Muscle of back (tissue), 13 donors: ENCODE measurements at places on chromosomes 7 and 10.

DNA sequence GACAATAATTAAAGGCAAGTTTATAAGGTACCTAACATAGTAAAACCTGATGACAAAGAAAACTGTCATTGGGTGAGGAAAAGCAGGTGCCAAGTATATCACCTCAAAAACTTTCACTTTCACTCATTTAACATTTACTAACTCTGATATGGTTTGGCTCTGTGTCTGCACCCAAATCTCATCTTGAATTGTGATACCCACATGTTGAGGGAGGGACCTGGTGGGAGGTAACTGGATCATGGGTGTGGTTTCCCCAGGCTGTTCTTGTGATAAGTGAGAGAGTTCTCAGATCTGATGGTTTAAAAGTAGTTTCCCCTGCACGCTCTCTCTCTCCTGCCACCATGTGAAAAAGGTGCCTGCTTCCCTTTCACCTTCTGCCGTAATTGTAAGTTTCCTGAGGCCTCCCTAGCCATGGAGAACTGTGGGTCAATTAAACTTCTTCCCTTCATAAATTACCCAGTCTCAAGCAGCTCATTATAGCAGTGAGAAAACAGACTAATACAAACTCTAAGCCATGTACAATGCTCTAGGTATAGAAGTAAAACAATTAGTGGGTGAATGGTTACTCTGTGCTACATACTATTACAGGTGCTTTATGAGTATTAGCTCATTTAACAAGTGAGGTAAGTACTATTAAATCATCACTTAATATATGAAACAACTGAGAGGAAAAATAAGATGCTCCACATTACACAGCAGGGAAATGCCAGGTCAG, 199.0 kb downstream of the CHCHD3 start:
- DNase-seq, result no peak

- DNase-seq, result no peak
Observed at GRCh38 chr7:119397156-119397555, 875.8 kb upstream of the KCND2 start.

DNA sequence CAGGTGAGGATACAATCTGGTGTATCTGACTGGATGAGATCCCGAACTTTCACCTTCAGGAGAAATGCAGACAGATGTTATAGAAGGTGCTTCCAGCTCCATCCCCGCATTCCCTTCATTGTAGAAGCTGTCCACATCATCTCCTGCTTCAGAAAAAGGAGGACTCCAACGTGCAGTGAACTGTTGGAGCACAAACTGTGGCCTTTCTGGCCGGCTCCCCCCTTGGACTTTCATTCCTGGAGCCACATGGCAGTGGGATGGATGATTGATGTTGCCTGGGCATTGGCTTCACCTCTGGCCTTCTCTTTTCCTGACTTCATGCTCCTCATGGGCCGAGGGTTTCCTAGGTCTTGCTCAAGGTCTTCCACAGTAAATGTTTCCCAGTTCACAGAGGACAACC, 29.6 kb upstream of the ZNF273 start:
- no peak for DNase-seq

- no peak for DNase-seq
Observed at GRCh38 chr7:99944497-99945070, 15.2 kb upstream of the GJC3 start.

GRCh38 chr10:73862011-73862410, 12.3 kb downstream of the CAMK2G start:
- DNase-seq, result no peak

GRCh38 chr10:32189400-32190084, 133.3 kb upstream of the KIF5B start:
- no peak for DNase-seq

DNA sequence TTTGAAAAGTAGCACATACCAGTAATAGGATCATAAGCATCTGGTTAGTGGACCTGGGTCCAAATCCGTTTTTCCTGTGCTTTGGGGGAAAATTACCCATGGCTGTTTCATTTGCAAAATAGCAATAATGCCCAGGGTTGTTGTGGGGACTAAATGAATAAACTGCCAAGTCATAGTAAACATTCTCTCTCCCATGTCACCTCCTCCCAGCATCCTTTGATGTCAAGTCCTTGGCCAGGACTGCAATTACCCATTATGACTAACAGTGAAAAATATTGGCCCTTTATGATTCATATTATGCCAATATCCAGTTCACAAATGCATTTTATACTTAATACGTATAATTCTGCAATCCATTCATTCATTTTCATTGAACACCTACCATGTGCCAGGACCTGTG, 23.0 kb downstream of the TOMM7 start:
- DNase-seq, result no peak

DNA sequence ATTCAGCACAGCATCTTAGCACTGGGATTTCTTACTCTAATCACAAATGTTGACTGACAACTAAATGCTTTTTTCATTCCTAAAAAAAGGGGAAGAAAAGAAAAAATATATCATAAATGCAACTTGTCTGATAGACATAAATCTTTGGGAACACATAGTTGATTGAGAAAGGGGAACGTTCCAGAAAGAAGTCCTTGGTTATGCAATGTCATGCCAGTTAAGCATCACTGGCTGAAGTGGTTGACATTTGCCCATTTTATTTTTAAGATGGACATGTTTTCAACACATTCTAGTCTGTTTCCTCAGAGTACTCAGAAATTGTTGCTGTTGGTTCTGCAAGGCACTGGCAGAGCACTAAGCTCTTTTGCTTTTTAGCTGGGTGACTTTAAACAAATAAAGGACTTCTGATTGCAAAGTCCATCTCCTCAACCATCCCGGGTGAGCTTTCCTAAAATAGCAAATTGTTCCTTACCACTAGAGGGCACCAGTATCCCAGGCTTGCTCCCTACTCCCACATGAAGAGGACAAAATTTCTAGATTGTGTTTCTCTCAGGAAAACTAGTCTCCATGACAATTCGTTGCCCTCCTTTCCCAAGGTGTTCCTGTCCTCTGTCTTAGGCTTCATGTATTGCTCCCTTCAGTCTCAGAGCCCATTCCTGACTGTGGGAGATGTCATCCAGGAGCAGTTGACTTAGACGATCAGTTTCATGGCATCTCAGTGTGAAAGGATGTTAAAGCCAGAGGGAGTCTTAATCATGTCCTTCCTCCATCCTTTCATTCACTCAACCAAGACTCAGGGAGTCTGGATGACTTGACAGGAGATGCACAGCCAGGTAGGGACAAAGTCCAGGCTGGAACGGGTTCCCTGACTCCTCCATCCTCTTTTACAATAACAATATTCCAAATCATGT, 23.9 kb downstream of the OPALIN start:
- DNase-seq, result peak; percentile 9

GRCh38 chr7:157462840-157463239, 126.0 kb downstream of the DNAJB6 start:
- no peak for DNase-seq

GRCh38 chr7:30062587-30062986, 34.4 kb downstream of the PLEKHA8 start:
- peak; percentile 65 for DNase-seq

- DNase-seq, result no peak
Observed at GRCh38 chr10:118965096-118965495, 64.4 kb upstream of the NANOS1 start.

DNA sequence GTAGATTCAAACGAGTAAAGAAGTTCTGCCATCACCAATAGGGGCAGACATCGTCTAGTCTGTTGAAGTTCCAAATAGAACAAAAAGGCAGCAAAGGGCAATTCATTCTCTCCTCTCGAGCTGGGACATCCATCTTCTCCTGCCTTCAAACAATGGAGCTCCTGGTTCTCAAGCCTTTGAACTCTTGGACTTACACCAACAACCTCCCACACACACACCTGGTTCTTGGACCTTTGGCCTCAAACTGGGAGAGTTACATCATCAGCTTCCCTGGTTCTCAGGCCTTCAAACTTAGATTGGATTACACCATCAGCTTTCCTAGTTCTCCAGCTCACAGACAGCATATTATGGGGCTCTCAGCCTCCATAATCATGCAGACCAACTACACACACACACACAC, 9.8 kb upstream of the GIMAP5 start:
- DNase-seq, result no peak

- no peak for DNase-seq
Observed at GRCh38 chr10:9230625-9231024, 1176.1 kb downstream of the GATA3 start.

- peak; percentile 80 for DNase-seq
Observed at GRCh38 chr10:31261511-31262311, 57.3 kb upstream of the ZEB1 start.

- no peak for DNase-seq
Observed at GRCh38 chr7:12827920-12828319, 140.5 kb downstream of the ARL4A start.

- DNase-seq, result no peak
Observed at GRCh38 chr7:12315049-12315448, 88.6 kb downstream of the VWDE start.

DNA sequence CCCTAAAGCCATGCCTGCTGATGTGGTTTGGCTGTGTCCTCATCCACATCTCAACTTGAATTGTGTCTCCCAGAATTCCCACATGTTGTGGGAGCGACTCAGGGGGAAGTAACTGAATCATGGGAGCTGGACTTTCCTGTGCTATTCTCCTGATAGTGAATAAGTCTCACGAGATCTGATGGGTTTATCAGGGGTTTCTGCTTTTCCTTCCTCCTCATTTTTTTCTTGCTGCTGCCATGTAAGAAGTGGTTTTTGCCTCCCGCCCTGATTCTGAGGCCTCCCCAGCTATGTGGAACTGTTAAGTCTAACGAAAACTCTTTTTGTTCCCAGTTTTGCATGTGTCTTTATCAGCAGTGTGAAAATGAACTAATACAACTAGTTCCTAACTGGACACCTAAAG, 11.8 kb downstream of the MACROH2A2 start:
- no peak for DNase-seq

DNA sequence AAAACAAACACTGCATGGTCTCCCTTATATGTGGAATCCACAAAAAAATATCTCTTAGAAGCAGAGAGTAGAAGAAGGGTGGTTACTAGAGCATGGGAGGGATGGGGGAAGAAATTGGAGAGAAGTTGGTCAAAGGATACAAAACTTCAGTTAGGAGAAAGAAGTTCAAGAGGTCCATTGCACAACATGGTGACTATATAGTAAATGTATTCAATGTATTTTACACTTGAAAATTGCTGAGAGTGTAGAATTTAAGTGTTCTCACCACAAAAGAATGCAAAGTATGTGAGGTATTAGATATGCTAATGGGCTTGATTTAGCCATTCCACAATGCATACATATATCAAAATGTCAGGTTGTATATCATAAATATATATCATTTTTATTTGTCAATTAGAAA, 232.0 kb upstream of the CELF2 start:
- no peak for DNase-seq
